ENCODE measurements at places on chromosomes 7 and 10.

GRCh38 chr10:24721229-24722106 is 2.2 kb downstream of the ARHGAP21 start:
- DNase-seq, result no peak

GRCh38 chr10:72335394-72336258 is 19.1 kb downstream of the DNAJB12 start:
- DNase-seq, result no peak

DNA sequence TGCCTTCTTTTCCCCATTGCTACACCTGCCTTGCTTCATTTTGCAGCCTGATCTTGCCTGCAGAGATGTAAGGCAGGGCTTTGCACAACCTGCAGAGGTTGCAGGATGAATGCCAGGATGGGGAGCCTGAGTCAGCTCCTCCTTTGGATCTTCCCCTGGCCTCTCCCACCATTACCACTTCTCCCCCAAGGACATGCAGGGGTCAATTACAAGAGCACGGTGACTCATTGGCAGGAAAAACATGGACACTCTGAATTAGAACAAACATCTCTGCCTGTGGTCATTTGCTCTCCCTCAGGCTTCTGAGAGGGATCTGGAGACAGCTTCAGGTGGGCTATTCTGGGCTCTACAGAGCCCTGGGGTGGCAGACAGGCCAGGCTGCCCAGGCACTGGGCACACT is 89.2 kb downstream of the HERPUD2 start:
- no peak for DNase-seq

GRCh38 chr10:49076741-49077521 is 38.4 kb downstream of the VSTM4 start:
- DNase-seq, result no peak

DNA sequence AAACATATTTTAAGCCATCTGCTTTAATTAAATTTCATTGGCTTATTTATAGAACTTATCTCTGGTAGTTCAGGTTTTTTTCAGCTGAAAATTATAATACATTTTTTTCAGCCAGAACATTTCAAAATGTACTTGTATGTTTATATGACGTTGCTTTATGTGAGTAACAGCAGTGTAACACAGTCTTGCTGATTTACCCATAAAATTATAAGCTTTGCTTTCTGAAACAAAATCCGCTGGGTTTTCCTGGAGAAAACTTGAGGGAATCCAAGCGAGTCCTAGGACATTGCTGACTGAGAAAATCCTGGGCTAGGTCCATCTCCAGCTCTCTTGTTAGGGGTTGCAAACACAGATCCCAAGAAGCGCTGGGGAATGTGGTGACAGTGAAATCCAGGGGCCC is 112.2 kb upstream of the GATA3 start:
- DNase-seq, result no peak

DNA sequence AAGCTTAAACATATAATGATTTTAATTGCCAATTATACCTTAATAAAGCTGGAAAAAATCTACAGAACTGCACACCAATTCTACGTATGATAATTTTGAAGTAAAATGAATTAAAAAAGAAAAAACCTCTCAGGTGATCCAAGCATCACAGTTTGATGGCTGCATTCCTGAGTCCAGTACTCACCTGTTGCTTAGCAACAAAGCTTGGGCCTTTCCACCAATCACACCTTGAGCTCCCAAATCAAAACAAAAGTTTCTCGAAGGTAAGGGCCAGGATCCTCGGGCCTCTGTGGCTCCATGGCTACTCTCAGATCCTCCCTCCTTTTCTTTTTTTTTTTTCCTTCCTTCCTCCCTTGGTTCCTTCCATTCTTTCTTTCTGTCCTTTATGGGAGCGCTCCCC is 137.2 kb upstream of the PCBD1 start:
- no peak for DNase-seq

DNA sequence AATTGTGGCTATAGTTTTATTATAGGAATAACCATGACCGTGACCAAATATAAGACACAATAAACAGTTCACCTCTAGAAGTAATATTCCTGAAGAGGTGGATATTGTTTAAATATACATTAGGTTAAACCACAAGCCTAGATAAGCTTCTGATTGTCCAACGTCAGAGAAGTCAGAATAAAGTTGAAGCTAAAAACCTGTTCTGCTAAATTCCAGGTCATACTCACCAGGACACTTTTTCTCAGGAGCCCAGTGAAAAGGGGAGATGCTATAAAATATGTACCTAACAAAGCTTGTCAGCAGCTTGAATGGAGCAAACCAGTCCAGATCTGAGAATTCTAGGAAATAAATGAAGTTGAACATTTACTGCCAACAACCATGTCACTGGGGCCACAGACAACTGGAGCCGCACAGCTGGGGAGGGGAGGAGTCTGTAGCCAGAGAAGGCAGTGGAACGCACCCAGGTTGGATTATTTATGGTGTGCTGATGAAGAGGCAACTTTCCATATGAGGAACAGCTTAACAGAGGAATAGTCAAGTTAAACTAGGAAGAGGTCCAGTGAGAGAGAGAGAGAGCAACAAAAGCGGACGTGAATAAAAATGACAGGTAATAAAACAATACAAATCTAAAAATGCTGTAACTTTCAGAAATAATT is 191.1 kb downstream of the ZNF438 start:
- DNase-seq, result no peak

GRCh38 chr7:8214244-8214824 is 47.6 kb downstream of the ICA1 start:
- DNase-seq, result no peak

DNA sequence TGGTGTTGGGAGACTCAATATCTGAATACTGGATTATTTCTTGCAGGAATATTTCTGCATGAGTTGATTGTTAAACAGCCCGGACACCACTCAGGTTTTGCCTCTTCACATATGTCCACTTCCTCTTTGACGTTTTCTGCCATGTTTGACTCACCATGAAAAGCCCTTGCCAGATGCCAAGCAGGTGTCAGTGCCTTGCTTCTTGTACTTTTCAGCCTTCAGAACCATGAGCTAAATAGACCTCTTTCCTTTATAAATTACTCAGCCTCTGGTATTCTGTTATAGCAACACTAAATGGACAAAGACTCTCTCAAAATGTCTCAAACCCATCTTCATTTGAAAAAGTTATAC is 24.7 kb upstream of the MACC1 start:
- no peak for DNase-seq

- DNase-seq, result no peak
Measured at GRCh38 chr10:4073912-4074311, 288.9 kb upstream of the KLF6 start.

- DNase-seq, result no peak
Measured at GRCh38 chr10:98778277-98778759, 331.6 kb upstream of the HPS1 start.
